ENCODE measurements at places on chromosomes 2 and 18.

DNA sequence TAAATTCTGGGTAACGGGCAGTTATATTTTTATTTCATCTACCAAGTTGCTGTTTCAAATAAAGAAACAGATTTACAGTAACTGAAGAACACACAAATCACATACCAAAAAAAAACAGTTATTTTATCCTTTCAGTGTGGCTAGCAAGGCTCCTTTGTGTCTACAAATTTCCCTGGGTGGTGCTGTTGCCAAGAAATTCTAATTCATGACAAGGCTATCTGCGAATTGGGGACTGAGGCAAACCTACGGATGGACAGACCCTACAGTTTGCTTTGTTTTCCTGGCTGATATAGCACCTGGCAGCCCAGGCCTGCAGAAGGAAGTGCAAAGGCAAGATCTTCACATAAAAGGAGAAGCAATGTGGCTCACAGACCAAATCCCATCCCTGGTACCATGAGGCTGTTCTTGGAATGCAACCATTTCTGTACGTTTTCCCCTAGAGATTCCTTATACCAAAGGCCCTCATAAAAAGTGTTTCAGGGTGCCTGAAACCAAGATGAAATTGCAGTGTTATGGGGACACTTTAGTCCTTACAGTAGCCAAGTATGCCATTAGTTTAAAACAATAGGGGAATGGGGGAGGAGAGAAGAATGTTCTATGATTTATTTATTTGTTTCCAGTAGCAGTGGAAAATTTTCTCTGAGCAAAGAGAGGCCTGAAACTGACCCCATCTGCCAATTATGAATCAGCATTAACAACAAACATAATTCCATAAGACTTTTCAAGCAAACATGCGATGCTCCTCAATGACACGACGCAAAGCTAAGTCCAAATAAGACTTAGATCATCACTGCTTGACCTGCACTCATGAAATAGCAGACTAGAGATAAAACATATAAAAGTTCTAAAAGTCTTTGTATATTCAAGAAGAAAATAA, 4.3 kb downstream of the KLF7 start:
- no peak for DNase-seq

DNA sequence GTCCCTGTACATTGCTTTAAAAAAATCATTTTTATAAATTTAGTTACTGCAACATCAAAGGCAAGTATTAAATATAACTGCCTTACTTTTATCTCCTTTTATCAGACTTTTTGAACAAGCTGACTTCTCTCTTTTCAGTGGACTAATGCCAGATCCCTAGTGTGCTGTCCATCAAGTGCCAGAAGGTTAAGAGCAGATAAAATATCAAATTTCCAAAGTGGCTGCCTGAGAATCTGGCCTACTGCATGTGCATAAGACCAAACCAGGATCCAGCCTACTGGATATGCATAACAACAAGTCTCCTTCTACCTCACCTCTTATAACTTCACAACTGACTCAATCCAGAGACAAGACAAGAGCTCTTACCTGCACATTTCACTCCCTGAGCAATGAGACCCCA, 59.8 kb upstream of the CHRNA1 start:
- DNase-seq: no peak

- DNase-seq: no peak
Observed at GRCh38 chr2:168090366-168091135, 156.8 kb downstream of the STK39 start.

DNA sequence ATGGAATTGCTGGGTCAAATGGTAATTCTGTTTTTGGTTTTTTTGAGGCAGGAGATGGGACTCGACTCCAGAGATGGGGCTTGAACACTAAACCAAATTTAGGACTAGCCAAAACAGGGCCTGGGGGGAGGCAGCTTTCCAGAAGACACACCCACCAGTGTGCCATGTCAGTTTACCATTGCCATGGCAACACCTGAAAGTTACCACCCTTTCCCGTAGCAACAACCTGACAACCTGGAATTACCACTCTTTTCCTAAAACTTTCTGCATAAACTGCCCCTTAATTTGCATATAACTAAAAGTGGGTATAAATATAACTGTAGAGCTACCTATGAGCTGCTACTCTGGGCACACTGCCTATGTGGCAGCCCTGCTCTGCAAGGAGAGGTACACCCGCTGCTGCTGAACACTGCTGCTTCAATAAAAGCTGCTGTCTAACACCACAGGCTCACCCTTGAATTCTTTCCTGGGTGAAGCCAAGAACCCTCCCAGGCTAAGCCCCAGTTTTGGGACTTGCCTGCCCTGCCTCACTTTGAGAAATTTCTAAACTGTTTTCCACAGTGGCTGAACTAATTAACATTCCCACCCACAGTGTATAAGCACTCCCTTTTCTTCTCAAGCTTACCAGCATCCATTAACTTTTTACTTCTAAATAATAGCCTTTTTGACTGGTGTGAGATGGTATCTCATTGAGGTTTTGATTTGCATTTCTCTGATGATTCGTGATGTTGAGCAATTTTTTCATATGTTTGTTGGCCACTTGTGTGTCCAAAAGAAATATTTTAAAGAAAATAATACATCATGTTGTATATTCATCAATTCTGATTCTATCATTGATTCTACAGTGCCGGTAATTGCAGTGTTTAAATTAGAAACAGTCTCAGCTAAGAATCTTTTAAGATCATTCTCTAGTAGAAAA, 10.6 kb downstream of the CDK15 start:
- no peak for DNase-seq

- peak; percentile 62 for DNase-seq
Observed at GRCh38 chr2:188292348-188293239, 920 bp downstream of the GULP1 start.

DNA sequence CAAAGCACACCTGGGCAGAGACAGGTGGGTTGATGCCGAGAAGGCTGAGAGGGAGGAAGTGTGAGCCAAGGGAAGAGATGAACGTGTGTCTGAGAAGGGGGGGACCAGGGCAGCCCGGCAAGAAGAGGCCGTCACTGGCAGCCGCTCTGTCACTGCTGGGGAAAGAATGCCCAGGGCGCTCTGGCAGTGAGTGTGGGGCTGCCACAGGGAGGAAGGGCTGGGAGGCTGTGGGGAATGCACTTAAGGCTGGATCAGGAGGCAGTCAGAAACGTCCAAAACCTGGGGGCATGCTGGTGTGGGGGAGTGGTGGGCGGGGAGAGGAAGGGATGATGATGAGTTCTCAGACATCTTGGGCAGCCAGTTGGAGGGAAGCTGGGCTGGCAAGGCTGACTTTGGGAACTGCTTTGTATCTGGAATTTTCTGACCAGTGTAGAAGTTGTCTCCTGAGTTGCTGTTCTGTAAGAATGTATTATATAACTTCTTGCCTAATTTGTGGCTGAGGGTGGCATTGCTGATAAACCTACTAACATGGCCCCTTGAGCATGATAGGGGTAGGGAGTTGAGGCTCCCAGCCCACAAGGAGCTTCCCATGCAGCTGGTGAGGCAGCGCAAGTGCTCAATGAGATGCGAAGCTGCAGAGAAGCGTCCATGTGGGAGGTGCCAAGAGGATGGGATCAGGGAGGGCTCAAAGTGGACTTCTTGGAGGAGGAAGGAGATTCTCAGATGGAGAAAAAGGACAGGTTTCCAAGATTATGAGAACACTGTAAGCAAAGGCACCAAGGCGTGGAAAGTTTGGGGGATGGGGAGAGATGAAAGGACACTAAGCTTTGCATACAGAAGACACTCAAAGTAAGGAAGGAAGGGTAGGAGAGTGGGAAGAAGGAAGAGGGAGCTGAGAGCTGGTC, 185.1 kb upstream of the HAAO start:
- no peak for DNase-seq

DNA sequence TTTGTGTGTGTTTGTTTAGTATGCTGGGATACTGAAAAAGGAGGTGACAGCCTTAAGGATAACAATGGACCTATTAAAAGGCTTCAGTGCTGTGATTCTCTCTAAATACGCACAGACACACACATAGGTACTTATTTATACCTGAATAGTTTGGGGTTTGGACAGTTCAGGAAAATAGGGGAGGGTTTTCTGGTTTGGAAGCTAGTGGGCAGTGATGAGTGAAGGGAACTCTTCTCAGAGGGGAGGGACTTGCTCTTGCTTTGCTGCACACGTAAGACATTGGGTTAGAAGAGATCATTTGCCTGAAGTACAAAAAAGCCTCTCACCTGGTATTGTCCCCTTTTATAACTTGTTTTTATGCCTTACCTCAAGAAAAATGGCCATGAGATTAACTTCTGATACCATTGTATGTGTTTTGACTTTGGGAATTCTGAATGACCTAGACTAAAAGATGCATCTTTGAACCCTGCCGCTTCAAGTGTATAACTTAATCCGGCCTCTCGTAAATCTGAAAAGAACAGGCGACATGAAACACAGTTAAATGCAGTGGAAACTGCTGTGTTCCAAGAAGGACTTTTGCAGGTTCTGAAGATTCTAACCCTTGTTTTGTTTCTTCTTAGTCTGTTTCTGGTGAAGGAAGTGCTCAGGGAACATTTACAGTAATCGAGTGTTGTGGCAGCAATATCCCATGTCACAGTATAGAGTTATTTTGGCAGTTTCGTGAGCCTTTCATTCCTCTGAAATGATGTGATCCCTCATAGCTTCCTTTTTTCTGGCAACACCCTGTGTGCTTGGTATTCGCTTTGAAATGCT, 2.5 kb downstream of the CRIM1 start:
- DNase-seq: no peak

All from NCI-H774 (cell line).